ENCODE measurements at places on chromosomes 11 and 22. TPM values are rescaled to one million over a fixed set of nuclear protein-coding genes. Genes with fewer than 3 reads are reported as not detected.

DNA sequence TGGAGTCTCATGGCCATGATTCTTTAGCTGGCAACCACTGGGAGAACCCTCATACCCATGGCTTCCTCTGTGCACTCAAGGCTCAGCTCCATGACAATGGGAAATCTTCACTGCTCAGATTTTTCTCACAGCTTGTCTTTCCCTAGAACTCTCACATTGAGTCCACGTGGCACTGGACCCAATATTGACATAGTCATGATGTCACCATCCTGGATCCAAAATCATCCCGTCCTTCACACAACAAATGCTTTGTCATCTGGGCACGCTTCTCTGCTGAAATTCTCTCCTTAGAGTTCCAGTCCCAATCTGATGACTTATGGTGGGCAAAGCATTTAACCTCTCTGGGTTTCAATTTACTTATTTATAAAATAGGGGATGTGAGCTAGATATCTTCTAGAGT lies 37.7 kb upstream of the CD44 start:
- no peak for DNase-seq

- DNase-seq, result no peak
Measured at GRCh38 chr11:57217053-57217452, 20.0 kb downstream of the APLNR start.

- DNase-seq, result no peak
Measured at GRCh38 chr11:104332110-104332509, 168.2 kb upstream of the PDGFD start.

- DNase-seq, result no peak
Measured at GRCh38 chr22:29155966-29156365, 49.7 kb upstream of the EMID1 start.

DNA sequence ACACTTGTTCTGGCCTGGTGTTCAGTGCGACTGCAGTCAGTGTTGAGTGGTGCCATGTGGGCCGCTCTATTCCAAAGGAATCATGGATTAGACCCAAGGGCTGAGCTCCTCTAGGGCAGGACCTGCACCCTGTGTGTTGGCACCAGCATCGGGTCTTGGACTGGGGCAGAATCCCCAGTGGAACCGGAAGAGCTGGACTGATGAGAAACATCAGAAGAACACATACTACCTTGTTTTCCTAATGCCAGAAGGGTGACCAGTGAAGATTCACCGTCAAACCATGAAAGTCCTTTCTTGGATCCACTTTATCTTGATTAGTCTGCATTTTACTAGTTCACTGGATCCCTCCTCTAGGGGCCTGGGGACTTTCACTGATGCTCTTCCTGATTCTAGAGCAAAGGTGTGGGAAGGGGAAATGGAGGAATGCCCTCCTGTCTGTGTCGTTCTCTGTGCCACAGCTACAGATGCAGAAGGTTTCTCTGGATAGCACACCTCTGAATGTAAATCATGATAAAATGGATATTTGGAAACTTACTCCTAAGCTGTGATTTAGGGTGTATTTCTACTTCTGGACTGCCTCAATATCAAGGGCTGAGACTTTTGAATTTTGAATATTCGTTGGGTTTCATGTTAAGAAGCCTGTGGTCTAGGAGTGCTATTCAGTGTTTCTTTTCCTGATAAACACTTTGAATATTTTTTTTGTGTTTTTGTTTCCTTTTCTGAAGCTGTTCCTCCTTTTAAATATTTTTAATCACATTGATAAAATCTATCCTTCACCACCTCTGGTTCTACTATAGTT lies 11.0 kb upstream of the GLB1L3 start:
- DNase-seq, result no peak

DNA sequence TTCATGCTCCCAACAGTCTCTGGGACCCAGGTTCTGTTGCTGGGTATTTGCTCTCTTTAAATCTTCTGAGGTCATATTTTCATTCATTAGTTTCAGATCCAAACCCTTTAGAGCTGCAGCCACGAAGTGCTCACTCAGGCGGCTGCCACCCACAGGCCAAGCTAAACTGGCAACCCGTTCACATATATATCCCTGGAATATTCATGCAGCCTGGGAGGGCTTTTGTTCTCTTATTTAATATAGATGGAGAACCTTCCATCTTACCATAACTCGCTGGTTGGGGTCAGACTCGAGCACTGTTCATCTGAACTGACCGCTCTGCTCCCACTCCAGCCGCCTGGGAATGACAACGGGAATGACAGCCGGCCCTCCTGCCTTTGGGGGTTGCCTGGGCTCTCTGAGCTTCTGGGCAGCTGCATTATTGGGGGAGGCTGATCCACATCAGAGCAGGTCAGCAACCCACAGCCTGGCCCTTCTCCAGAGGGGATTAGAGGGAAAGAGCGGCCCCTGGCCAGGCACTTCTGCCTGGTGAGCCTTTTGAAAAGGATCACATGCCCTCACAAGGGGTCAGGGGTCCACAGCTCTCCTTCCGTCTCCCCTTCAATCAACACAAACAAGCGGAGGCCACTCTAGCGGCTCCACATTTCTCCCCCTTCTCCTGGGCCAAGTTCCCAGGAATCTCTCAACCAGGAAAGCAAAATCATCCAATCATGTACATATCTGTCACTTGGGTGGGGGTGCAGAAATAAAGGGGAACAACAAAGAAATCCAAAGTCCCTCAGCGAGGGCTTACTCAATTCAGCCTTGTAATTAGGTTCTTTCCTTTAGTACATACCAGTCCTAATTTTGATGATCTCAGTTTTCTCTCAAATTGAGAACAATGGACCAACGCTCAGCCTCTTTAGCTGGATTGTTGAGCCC lies 11.8 kb downstream of the TMEM184B start:
- no peak for DNase-seq

GRCh38 chr22:31604137-31604705 lies 57.8 kb downstream of the PISD start:
- DNase-seq, result no peak

GRCh38 chr11:125261588-125261987 lies 97.0 kb downstream of the PKNOX2 start:
- no peak for DNase-seq

DNA sequence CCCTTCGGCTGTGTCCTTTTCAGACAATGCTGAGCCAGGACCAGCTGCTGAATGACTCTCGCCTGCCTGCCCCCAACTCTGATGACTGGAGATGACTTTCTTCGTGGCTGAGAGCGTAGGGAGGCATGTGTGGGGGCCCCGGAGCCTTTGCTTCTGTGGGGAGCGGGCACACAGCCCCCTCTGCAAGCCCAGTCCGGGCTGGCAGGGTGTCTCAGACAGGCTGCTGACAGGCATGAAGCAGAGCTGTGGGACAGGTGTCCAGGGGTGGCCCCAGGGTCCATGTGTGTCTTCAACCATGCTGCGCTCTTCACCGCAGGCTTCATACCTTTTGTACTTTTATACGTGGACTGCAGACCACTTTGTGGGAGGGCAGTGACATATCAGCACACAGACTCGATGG lies 16.6 kb downstream of the CYB5R2 start:
- DNase-seq, result no peak

Gene OR52H1
- polyA plus RNA-seq, result not detected

Gene HBE1
- polyA plus RNA-seq, result 19.9 TPM

Gene HTR3B
- polyA plus RNA-seq, result 0.13 TPM

Gene PRMT3
- 13.1 TPM for polyA plus RNA-seq

Gene OR6T1
- not detected for polyA plus RNA-seq

Gene SLC29A2
- polyA plus RNA-seq, result 21.8 TPM

Data from muscle of arm (tissue), 14 donors.